ENCODE measurements at places on chromosomes 5 and 9.

GRCh38 chr5:180803181-180804128 lies 849 bp upstream of the MGAT1 start:
- peak; percentile 67 for DNase-seq

DNA sequence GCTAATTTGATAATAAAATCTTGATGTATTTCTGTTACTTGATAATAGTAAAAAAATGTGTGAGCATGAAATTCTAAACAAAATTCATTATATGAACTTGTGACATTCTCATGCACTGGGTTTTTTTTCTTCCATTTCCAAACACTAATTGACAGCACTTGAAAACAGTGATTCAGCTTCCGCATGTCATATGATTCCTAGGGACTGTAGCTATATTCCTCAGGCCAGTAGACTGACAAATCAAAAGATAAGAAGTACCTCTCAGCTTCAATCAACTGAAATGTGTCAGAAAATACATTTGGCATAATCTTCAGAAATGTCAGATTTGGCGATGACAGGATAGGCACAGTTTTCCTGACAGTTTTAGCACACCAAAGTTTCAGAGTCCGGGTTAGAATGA lies 52.5 kb downstream of the EFNA5 start:
- no peak for DNase-seq

DNA sequence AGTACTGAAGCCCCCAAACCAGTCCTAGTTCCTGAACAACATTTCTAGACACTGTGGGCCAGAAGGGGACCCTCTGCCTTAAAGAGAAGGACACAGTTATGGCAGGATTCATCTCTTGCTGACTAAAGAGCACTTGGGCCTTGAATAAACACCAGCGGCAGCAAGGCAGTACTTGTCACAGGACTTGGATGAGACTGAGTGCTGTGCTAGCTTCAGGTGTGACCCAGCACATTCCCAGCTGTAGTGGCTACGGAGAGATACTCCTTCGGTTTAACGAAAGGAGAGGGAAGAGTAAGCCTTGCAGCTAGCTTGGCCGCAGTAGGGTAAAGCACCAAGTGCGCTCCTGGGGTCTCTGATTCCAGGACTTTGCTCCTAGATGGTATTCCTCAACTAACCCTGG lies 10.9 kb upstream of the STX17 start:
- DNase-seq = no peak

DNA sequence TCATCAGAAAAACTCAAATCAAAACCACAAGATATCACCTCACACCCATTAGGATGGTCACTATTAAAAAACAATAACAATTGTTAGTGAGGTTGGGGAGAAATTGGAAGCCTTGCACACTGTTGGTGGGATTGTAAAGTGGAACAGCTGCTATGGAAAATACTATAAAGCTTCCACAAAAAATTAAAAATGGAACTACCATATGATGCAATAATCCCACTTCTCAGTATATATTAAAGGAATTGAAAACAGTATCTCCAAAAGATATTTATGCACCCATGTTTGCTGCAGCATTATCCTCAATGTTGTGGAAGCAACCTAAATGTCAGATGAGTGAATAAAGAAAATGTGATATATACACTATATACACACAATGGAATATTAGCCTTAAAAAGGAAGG lies 14.5 kb upstream of the ADRA1B start:
- no peak for DNase-seq

DNA sequence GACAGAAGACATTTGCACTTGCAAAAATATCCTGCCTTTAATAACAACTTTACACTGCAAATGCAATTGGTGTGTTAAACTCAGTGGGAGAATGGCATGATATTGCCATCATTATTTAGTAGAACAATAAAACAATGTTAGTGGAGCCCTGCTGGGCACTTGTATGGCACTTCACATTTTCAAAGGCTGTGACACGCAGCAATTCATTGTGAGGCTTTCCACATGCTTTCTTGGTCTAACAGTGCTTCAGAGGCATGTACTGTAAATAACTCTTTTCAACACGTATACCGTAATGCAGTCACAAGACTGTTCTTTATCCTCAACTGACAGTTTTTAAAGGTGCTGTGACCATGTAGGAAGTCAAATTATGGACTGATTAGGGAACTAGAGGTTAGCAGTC lies 155.5 kb upstream of the EPB41L4A start:
- no peak for DNase-seq

DNA sequence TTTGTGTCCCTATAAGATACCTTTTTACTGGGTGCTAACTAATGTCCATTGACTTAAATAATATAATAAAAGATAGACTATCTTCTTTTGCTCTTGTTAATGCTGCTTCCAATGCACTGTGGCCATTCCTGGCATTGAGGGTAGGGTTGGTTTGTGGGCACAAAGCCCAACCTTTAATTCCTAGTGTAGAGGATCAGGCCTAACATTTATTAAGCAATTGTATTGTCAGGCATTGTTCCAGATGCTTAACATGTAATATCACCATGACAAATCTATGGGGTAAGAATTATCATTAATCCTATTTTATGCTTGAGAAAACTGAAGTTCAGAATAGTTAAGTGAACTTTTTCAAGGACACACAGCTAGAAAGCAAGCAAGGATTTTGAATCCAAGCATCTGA lies 60.4 kb upstream of the GPBP1 start:
- DNase-seq = no peak
